ENCODE measurements at places on chromosomes 1 and 21.

DNA sequence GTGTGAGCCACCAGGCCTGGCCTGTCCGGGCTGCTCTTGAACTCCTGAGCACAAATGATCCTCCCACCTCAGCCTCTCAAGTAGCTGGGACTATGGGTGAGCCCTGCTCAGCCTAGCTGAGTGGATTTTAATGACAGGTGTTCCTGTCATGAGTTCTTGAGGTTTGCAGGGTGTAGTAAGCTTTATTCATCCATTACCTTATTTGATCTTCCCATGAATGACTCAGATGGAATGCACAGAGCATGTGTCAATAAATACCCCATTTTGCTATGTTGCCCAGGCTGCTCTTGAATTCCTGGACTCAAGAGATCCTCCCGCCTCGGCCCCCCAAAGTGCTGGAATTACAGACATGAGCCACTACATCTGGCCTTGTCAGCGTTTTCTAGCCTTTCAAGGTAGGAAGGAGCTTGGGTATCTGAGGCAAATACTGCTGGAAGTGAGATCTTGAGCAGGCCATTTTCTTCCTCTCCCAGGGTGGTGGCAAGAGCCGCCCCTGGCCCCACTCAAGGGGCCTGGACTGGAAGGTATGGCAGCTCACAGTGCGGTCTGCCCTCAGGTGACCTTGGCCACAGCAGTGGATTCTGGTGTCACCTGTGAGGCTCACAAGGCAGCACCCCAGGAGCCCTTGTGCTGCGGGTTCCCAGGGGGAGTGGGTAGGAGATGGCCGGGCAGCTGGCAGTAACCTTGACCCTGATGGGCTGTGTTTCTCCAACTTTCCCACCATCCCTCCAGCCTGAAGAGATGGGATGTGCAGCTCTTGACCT, 20.0 kb downstream of the PIK3CD start:
- DNase-seq: no peak

GRCh38 chr1:66265796-66266195, 268.2 kb upstream of the SGIP1 start:
- no peak for DNase-seq

DNA sequence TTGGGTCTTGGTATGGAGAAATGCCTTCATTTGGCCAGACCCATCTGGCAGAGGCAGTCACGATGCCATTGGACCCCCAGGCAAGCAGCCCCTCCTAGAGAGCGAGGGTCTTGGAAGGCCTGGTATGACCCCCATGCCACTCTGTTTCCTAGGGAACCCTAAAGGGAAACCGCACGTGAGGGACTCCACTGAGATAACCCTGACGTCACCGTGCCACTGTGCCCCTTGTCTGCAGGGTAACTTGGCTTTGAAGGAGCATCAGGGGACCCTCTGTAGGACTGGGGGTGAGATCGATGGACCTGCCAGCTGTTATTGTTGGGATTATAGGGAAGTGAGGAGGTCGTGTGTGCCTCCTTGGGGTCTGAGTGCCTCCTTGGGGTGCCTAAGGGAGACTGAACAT, 34.5 kb downstream of the ABCG1 start:
- DNase-seq: no peak

GRCh38 chr1:44806025-44806703, 987 bp downstream of the DYNLT4 start:
- DNase-seq: no peak

GRCh38 chr21:38798481-38798882, 7.2 kb upstream of the ETS2 start:
- DNase-seq: no peak

DNA sequence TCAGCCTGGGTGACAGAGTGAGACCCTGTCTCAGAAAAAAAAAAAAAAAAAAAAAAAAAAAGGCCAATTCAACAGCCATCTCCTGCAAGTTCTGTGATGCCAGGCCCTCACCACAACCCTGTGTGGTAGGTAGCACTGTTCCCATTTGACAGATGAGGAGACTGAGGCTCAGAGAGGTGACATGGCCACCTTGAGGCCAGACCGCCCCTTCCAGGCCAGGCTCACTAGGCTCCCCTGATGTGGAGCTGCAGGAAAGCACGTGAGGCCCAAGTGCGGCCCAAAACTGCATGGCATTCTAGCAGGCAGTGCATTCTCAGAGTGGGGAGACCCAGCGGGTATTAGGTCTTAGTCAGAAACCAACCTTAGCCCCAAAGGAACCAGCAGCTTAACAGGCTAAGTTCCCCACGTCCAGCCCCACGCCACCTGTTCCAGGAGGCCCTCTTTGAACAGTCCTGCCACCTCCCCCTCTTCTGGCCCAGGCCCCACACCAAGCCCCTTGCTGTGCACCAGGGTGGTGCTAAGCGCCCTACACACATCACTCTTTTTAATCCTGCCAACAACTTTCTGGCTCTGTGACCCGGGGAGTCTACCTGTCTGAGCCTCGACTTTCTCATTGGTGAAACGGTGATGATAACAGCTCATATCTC, 11.7 kb upstream of the ECE1 start:
- DNase-seq: no peak

DNA sequence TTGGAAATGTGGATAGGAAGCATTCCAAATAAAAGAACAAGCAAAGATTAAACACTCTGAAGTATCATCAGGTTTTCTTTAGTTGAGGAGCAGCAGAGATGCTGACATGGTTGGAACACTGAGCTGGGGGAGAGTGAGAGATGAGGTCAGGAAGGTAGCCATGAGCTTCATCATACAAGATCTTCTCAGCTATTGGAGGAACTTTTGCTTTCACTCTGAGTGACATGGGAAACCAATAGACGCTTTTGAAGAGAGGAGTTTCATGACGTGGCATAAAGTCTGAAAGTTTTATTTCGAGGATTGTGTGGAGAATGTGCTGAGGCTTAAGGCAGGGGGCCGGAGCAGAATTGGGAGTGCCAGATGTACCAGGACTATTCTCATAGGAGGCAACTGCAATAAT, 616.2 kb upstream of the CAMK1G start:
- DNase-seq: no peak

GRCh38 chr1:93804412-93804811, 74.6 kb downstream of the DNTTIP2 start:
- no peak for DNase-seq

- no peak for DNase-seq
Observed at GRCh38 chr1:42961312-42962091, 2.8 kb upstream of the SLC2A1 start.

DNA sequence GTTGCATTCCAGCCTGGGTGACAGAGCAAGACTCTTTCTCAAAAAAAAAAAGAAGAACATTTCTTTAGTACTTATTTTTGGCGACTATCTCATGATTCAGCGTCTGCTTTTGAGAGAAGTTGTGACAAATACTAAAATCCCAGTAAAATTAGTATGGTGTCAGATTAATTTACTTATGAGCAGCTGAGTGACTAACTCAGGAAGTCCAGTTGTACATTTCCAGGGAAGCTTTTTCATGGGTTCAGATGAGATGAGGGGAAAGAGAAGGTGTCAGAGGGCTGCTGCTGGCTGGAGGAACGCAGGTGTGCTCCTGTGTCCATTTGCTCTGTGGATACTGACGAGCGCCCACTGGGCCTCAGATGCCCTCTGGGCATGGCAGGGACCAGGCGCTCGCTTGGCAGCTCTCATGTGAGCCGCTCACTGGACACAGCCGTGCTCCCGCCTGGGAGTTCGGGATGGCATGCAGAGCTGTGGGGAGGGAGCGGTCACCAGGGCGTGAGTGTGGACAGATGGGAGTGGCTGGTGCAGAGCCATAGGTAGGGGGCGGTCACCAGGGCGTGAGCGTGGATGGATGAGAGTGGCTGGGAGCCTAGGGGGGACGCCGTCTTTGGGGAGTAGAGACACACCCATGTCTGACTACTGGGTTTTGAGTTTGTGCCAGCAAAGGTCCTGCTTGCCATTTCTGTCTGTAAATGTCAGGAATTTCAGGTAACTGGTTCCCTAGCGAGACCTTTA, 55.0 kb downstream of the ADARB1 start:
- DNase-seq: no peak

DNA sequence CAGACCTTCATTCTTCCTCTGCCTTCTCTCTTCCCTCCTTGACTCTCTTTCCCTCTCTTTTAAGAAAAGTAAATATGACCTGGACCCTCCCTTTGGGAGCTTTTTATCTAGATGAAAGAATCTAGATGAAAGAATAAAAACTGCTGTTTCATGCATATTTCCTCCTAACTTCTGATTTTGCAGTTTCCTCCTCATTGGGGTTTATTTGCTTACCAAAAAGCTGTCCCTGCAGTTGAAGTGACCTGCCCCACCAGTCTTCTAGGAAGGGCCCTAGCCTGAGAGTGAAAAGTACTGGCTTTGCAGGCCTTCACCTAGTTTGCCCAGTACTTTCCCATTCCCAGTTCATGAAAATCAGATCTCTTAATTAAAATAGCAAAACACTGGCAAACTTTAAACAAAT, 28.3 kb upstream of the CACYBP start:
- DNase-seq: no peak

DNA sequence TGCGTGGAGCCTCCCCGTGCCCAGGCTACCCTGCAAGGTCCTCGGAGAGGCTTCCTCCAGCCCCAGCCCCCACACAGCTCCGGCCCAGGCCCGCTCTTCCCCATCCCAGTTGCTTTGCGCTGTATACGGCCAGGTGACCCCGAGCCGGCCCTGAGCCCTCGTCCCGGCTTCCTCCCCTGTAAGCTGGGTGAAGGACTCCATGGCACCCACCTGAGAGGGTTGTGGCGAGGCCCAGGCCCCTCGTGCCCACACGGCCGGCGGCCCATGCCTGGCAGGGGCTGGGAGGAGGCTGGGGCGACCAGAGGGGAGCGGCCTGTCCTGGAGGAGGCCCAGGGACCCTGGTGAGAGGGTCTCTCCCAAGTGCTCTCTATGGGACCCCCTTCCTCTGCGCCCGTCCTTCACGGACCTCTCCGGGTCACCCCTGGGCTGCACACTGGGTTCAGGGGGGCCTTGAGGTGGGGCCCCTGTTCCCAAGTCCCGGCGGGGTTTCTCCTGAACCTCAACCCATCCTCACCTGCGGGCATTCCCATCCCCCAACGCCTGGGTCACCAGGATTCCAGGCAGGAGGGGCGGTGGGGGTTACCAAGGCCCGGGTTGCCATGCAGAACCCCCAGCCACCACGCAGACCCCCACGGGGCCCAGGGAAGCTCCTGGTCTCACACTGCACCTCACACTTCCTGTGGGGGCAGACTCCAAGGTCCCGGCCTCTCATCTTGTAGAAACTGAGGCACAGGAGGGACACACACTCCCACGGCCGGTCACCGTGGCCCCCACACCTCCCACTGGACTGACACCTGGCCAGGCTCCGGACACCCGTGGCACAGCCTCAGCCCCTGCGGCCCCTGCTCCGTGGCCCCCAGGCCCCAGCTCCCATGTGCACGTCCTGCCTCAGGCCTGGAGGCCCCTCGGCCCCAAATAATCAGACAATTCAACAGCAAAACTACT, 25.2 kb downstream of the COL6A1 start:
- peak; percentile 11 for DNase-seq

DNA sequence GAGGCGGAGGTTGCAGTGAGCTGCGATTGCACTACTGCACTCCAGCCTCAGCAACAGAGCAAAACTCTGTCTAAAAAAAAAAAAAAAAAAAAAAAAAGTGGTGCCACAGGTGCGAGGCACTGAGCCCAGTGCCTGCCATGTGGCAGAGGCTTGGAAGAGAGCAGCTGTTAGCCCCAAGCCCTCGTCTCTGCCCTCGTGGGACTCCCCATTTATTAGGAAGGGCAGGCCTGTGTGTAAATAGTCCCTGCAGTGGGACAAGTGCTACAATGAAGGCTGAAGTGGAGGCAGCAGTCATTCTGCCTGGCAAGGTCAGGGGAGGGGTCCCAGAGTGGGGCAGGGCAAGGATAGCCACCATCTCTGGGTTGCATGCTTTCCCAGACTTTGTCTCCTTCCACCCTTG, 6.5 kb downstream of the RPS6KA1 start:
- DNase-seq: no peak

GRCh38 chr1:14672005-14672404, 73.5 kb downstream of the KAZN start:
- no peak for DNase-seq

GRCh38 chr1:165228676-165229075, 127.8 kb downstream of the LMX1A start:
- no peak for DNase-seq

All from CD4-positive, alpha-beta T cell treated with Interleukin-15 for 1 hour (primary cell).